Activated CD8-positive, alpha-beta T cell treated with anti-CD3 and anti-CD28 coated beads for 36 hours (primary cell): ENCODE measurements at places on chromosomes 7 and 10.

DNA sequence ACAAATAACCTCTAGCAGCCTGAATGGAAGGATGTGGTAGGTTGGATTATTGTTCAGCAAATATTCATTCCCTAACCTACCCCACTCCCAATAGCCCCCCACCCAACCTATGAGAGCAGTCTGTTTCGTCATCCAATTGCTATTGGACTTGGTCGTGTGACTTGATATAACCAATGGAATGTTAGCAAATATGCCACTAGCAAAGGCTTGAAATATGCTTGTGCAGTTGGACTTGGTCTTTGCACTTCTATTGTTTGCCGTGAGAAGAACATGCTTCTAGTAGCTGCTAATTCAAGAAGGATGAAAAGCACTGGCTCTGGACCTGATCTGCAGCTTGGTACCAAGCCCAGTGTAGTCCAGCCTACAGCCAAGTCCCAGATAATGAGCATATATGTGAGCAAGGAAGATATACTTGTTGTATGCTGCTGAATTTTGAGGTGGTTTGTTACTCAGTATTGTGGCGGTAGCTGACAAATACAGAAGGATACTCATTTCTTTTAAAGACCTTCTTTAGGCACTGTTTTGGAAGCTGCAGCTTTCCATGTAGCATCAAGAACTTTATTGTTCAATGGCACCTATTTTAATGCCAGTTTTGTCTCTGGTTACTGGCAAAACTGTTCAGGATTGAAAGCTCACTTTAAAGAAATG lies 180.4 kb downstream of the EXOC4 start:
- DNase-seq = no peak

DNA sequence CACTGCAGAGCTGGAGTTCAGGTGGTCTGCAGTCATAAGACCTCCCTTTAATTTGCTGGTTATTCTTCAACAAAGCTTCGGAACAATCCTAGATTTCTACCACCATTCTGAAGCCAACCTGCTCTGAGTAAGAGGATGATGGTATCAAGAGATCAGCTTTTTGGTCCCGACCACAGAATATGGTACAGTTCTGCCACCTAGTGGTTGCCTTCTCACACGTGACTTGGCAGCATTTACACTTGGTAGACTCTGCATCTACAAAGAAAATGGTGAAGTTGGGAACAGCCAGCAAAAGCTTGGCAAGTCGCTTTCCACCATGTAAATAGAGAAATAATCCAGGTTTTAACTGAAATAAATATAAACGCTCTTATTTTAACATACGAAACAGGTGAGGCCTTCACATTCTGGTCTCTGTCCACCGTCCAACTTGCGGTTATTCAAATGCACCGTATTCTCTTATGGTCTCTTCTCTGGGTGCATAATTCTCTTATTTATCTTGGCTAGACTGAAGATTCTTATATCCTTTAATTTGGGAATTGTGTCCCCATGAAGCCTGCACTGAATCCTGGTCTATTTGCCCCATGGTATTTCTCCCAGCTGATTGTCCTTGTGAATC lies 173.9 kb upstream of the GRM3 start:
- peak; percentile 70 for DNase-seq

- peak; percentile 60 for DNase-seq
These were observed 4.6 kb upstream of the CYP3A4 start for GRCh38 chr7:99788554-99788953.

DNA sequence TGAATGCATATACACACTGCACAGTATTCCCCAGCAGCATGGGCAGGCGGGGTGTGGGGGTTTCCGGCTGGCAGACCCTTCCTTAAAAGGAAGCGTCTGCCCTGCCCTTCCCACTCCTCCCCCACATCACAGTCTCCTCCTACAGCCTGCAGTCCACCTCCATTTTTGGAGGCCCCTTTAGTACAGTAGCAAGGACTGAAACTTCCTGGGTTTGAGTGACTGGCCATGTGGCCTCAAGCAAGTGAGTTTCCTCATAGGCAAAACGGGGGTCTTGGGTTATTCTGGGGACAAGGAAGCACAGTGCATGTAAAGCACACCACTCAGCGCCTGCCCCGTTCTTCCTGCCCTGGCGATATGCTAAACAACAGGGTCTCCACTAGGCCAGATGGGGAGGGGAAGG lies 62.1 kb upstream of the COL13A1 start:
- DNase-seq = no peak

GRCh38 chr7:69002416-69002815 lies 595.9 kb upstream of the AUTS2 start:
- no peak for DNase-seq

- no peak for DNase-seq
These were observed 124.7 kb downstream of the CNOT4 start for GRCh38 chr7:135385209-135385608.

GRCh38 chr7:101226721-101227120 lies 8.8 kb downstream of the ZNHIT1 start:
- no peak for DNase-seq

DNA sequence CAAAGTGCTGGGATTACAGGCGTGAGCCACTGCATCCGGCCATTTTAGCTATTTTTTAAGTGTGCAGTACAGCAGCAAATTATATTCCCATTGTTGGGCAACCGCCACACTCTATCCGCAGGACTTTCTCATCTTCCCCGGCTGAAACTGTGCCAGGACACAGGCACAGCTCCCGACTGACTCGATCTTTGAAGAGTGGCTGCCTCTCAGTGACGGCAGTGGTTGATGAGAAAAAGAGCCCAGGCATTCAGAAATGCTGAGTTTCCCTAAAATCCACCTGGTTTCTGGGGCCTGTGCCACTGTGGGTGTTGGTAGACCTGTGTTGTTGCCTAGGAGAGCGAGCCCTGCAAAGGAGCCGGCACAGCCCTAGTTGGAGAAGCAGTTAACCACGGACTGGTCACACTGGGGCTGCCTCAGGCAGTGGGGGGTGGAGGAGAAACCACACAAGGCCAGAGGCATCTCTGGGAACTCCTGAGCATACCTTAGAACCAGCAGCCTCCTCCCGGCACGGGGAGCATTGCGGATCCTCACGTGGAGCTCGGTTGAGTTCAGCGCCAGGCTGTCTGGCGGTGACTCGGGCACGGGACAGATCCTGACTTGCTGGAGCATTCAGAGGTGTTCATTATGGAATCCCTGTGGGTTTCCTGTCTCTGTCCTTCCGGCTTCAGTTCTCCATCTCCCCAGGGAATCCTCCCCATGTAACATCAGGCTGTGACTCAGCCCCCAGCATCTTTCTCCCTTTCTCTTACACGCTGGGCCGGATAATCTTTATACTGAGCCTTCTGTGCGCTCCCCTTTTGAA lies 16.2 kb downstream of the PFKFB3 start:
- no peak for DNase-seq

DNA sequence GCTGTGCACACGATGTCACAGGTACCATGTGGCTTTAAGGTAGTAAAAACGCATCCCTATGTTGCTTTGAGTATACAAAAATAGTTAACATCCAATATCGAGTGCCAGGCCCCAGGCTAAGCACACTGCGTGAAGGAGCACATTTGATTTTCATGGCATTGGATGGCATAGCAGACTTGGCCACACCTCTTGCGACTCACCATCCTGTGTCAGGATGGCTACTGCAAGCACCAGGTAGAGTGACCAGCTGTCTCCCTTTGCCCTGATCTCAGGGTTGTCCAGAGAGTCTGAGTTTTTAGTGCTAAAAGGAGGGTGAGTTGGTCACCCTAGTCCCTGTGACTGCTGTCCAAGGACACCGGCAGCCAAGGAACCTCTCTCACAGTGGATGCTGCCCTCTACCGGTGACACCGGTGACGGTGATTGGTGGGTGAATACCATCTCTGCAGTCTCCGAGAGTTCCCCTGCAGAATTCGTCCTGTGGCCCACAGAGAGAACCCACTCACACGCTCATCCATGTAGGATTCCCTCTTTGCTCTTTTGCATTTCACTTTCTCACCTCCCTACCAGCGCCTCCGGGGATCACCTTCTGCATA lies 76.1 kb downstream of the BICC1 start:
- peak; percentile 2 for DNase-seq

- no peak for DNase-seq
These were observed 15.1 kb downstream of the ATP6V1F start for GRCh38 chr7:128877756-128878120.

GRCh38 chr7:12965767-12966166 lies 278.3 kb downstream of the ARL4A start:
- no peak for DNase-seq

- no peak for DNase-seq
These were observed 7.5 kb upstream of the PODXL start for GRCh38 chr7:131563918-131564317.
